ENCODE measurements at places on chromosomes 1 and 21.

DNA sequence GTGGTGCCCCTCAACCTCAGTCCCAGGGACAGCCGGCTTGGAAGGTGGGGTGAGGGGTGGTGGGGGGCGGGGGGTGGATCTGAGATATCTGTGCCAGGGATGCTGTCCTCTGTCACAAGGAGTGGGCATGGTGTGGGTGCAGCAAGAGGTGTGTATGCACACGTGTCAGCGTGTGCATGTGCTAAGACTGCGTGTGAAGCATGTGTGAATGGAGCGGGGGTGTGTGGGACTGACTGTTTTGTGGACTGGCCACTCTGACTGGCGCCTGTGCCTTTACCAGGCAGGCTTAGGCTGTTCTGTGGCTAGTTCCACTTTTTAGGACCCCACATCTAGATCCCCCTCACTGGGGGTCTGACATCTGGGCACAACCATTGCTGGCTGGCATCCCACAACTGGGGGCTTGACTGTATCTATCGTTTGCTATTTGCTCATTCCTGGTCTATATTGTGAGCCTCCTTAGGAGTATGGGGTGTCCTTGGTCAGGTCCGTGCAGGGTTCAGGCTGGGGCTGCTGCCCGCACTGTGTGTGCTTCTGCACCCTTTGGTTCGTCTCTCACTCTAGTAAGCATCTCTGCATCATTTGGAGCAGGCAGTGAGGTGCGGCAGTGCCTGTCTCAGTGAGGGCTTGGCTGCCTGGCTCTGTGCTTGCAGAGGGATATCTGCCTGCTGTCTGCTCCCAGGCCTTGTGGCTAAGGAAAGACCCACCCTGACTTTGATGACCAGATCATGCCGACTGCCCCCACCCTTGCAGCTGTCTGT lies 1.9 kb downstream of the AMPD2 start:
- H3K27me3 ChIP-seq = no peaks in the 10 kb centered on the region
- peak overlapping the region; percentile 99 for H3K27ac ChIP-seq
- no peaks in the 10 kb centered on the region for H3K36me3 ChIP-seq
- peak overlapping the region; percentile 92 for H3K4me3 ChIP-seq

DNA sequence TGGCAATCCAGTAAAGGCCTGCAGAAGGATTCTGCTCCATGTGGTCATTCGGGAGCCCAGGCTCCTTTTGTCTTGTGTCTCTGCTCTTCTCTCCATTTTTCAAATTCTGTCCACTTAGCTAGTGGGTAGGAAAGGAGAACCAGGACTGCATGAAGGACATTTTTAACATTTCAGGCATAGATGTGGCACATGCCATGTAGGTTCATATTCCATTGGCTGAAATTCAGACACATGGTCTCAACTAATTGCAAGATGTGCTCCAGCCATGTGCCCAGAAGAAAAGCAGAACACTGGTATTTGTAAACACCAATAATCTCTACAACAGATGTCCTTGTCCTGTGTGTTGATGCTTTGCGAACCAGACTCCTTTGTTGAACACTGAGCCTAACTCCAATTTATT lies 85.2 kb upstream of the WLS start:
- no peaks in the 10 kb centered on the region for H3K27me3 ChIP-seq
- no peak overlapping the region for H3K4me3 ChIP-seq
- no peak for DNase-seq
- no peak overlapping the region for H3K27ac ChIP-seq

DNA sequence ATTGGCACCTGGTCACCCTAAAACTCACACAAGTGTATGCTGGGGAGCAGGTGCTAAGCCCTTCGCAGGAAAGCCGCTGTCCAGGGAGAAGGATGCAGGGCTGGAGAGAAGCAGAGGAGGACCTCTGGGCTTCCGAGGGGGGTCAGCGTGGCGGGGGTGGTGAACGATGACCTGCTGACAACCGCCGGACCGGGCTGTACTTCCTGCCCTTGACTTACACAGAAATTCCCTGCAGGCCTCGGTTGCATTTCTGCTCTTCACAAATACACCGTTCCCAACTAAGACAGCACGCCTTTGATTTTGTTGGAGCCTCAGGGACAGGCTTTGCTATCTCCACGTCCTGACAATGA lies 37.6 kb downstream of the SLC2A7 start:
- H3K4me3 ChIP-seq = no peak overlapping the region
- no peak for DNase-seq
- no peak overlapping the region for H3K27ac ChIP-seq
- no peaks in the 10 kb centered on the region for H3K27me3 ChIP-seq
- H3K4me1 ChIP-seq = peaks cover 8% of the 10 kb centered on the region

DNA sequence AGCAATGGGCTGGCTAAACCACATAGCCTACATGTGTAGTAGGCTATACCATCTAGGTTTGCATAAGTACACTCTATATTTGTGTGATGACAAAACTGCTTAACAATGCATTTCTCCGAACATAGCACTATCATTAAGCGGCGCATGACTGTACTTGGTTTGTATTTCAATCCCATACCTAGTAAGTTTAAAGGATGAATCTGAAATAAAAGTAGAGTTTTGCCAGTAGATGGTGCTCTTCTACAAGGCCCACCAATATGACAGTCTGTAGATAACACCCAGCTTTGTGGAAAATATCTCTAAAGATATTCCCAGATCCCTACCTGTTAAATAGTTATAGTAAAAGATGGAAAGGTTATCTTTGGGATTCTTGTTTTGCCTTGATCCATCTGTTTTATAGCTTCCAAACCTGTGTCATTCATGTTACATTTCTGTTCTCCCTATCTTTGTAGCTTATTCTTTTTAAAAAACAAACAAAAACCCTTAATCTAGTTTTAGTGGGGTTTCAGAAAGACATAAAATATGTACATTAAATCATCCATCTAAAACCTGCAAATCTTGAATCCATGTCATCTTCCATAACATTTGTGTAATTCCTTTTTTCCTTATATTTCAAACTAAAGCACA lies 33.9 kb upstream of the ASPM start:
- peaks cover 14% of the 10 kb centered on the region for H3K4me1 ChIP-seq
- DNase-seq = peak; percentile 79
- H3K27me3 ChIP-seq = no peaks in the 10 kb centered on the region
- no peak overlapping the region for H3K4me3 ChIP-seq
- peaks cover 23% of the 10 kb centered on the region for H3K36me3 ChIP-seq
- H3K27ac ChIP-seq = peak overlapping the region; percentile 26

GRCh38 chr1:198267921-198268320 lies 111.1 kb downstream of the NEK7 start:
- no peaks in the 10 kb centered on the region for H3K27me3 ChIP-seq
- peak; percentile 60 for DNase-seq
- H3K27ac ChIP-seq = peak overlapping the region; percentile 44
- H3K4me1 ChIP-seq = peaks cover 80% of the 10 kb centered on the region
- peaks cover 61% of the 10 kb centered on the region for H3K36me3 ChIP-seq

DNA sequence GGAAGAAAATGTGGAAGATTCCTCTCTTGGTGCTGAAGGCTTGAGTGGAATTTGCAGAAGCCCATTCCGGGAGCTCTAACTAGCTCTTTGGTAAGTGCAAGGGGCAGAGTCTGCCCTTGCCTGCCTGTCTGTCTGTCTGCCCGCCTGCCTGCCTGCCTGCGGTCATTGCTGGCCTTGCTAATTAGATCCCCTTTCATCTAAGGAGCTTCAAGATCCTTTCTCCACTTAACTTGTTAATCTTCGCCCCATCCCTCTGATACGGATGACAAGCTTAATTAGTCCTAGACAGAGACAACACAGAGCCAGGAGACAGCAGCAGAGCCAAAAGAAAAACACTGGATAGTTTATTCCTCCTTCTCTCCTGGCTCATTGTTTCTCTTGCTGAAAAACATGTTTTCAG lies 80.2 kb upstream of the GADD45A start:
- H3K27ac ChIP-seq = no peak overlapping the region
- no peak overlapping the region for H3K4me3 ChIP-seq
- H3K36me3 ChIP-seq = no peaks in the 10 kb centered on the region
- H3K27me3 ChIP-seq = no peaks in the 10 kb centered on the region

All from GM23248 (cell line).